ENCODE measurements at places on chromosomes 1 and 21. TPM values are rescaled to one million over a fixed set of nuclear protein-coding genes. Genes with fewer than 3 reads are reported as not detected.

ATP6V0B gene
- polyA plus RNA-seq = 432 TPM

KTI12 gene
- polyA plus RNA-seq = 34.9 TPM

C1orf210 gene
- polyA plus RNA-seq = not detected

RAB4A gene
- 23.1 TPM for polyA plus RNA-seq

CIART gene
- not detected for polyA plus RNA-seq

FMO4 gene
- 3.4 TPM for polyA plus RNA-seq

PCP4L1 gene
- not detected for polyA plus RNA-seq

INSRR gene
- not detected for polyA plus RNA-seq

PDZK1 gene
- polyA plus RNA-seq = 0.17 TPM
